ENCODE measurements at places on chromosomes 7 and 10. TPM values are rescaled to one million over a fixed set of nuclear protein-coding genes. Genes with fewer than 3 reads are reported as not detected.

- DNase-seq, result no peak
Measured at GRCh38 chr7:45151967-45152366, 5.6 kb upstream of the RAMP3 start.

GRCh38 chr7:27678617-27679260 is 16.1 kb upstream of the HIBADH start:
- DNase-seq, result no peak

DNA sequence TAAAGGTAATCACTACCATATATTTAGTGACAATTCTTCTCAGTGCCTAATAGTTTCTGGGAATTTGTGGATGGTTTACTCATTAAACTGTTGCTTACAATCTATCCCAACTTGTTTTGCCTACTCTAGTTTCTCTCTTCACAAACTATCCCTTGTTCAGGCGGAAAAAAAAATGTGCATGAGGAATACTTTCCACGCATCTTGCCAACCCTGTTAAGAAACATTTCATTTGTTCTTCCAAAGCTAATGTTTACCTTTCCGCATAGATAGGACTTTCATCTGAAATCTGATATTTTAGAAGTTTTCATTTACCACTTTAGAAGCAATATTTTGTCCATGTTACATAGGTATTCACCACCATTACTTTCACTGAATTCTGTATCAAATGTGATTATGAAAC is 191.9 kb downstream of the MDFIC start:
- DNase-seq, result no peak

- no peak for DNase-seq
Measured at GRCh38 chr7:21028599-21028998, 241.9 kb upstream of the SP8 start.

- DNase-seq, result no peak
Measured at GRCh38 chr7:23969443-23969842, 259.4 kb downstream of the STK31 start.

DNA sequence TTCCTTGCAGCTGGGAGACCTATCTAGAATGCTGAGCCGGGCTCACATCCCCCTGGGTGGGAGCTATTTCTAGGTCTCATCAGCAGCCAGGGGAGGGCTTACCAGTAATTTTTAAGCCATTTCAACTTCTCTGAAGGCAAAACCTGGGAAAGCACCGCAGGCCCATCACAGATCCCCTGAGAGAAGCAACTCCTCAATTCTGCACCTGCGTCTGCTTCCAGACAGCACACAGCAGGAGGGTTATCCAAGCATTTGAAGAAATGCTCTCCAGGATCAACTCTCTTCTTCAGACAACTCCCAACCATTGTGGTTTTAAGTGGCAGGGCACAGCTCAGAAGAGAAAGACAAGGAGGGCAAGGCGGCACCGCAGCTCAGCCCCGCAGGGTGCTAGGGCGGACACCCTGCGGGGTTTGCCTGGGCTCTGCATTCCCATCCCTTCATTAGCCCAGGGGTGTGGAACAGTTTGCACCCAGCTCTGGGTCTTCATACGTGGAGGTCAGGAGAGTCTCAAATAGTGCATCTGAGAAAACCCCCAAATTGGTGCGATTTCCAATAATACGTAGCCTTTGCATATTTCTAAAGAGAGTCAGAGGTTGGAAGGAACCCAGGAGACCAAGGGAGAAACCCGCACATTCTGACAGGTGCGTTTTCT is 618.7 kb downstream of the DNAJB6 start:
- DNase-seq, result no peak

DNA sequence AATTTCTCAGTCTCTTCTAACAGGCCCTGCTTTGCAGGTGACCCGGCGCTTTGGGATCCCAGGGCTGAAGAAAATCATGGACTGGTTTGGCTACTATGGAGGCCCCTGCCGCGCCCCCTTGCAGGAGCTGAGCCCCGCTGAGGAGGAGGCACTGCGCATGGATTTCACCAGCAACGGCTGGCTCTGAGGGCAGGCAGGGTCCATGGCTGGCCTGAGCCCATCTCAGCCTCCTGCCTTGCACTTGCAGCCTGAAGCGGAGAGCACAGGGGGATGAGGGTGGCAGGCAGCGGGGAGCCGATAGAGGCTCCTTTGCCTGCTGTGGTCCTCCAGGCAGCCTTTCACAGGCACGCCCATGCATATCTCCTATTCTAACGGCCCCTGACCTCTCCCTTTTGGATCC is 21.8 kb downstream of the MORN4 start:
- DNase-seq, result no peak

GRCh38 chr10:130188195-130189175 is 52.3 kb downstream of the GLRX3 start:
- DNase-seq, result no peak

DNA sequence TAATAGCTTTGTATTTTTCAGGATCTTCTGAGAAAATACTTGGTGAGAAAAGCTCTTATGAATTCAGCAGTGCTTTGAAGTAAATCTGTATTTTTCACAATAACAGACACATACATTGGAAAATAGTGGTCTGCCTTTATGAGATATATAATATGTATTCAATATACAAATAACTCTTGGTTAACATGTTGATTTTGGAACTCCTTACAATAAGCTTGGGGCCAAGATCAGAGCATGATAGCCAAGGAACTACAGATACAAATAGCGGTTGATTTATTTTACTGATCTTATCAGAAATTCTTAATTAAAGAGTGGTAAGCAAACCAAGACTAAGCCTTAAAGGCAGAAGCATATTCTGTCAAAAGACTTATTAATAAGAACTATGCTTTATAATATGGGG is 24.5 kb upstream of the NXPH1 start:
- no peak for DNase-seq

DNA sequence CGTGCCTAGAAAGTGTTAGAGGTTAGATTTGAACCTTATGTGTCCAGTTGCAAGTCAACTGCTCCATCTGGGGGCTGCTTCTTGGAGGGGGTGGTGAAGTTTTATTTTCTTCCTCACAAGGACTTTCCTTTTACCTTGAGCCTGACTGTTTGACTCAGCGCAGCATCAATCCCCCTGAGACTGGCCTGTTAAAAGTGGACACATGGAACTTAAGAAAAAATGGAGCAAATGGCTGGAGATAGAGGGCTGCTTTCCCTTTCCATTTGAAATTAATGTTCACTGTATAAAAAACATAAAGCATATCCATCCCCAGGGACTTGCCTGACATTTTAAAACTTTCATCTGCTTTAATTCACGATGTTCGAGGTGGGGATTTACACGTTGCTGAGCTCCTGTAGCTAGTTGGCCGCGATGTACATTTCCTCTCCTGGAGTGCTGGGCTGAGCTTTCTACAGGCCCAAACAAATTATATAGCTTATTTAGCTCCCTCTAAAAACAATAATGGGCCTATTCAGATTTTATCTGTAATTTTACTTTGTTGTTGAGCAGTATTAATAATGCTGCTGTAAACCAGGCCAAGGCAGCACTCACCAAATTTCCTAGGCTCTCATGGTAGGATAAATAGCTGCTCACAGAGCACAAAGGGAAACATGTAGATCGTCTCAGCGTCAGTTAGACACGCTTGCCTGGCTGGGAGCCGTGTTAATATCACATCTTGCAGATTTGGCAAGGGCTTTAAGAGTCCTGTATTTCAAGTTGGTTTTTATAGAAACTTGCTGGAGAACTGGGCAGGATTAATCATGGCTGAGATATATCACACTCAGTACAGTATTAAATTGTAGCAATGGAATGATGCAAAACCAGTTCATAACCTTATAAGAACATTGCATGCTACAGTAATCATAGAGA is 251.5 kb downstream of the LRMDA start:
- no peak for DNase-seq

- no peak for DNase-seq
Measured at GRCh38 chr10:113743594-113743993, 7.9 kb upstream of the PLEKHS1 start.

DNA sequence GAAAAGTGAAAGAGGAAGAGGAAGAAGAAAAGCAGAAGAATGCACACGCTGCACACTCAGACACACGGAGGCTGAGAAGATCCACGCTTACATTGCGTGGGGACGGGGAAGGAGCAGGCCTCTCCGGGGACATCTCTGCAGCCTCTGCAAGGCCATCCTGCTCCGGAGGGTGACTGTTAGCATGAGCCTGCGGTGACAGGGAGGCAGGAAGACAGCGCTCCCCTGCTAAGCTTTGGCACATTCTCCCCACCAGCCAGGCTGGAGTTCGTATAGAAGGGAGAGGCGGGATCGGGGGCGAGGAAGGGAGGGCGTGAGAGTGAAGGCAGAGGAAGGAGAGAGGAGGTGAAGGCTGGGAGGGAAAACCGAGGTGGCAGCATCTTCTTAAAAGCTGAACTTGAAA is 366.0 kb upstream of the SHH start:
- DNase-seq, result no peak

DNA sequence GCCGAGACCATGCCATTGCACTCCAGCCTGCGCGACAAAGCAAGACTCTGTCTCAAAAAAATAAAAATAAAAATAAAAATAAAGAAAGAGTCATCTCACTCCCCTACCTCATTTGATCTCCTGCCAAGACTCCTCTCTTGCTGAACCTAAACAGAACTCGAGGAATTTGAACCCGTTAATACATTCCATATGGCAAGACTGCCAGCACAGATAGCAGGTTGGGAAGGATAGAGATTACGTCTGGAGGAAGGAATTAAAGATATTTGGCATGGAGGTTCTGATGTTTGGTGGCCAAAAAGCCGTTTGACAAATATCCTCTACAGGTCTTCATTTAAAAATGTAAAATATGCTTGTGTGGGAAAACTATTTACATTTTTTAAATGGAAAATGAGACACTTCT is 549.6 kb downstream of the HTR7 start:
- no peak for DNase-seq

- DNase-seq, result no peak
Measured at GRCh38 chr7:27314111-27314510, 71.5 kb downstream of the EVX1 start.

DNA sequence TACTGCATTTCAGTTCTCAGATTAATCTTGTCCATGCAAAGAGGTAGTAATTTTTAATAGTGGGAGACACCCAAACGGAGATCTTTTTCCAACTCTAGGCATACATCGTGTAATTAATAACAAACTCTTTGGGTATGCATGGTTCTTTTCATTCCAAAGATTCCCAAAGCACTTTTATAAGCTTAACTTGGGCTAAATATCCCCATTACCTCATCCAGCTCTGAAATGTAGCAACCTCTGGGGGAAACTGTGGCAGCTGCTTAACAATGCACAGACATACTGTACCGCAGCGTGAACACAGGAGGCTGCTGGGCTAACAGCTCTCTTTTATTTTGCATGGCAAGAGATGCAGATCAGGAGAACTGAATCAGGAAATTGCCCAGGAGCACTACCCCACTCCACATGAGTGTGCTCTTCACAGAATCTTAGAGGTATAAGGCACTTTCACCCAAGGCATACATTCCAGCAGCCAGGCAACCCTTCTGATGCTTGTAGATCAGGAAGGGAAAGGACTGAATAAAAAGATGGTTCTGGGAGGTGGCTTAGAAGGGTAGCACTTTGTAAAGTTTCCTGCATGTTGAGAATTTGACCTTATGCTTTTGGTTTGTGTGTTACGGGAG is 114.4 kb upstream of the GLI3 start:
- DNase-seq, result no peak

DNA sequence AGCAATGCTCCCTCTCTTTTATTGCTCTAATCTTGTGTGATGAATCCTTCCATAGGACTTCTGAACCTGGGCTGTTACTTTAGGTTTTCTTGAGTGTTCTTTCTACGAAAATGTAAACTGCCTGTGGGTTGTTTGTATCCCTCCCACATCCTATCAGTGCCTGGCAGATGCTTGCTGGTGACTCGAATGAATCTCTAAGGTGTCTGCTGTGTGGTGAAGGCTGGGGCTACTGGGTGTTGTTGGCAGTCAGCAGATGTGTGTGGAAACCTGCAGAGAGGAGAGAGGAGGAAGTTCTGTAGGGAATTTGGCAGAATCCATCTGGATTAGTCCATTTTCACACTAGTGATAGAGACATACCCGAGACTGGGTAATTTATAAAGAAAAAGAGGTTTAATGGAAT is 639.4 kb downstream of the CALN1 start:
- no peak for DNase-seq

- DNase-seq, result no peak
Measured at GRCh38 chr7:134167841-134168240, 40.7 kb downstream of the LRGUK start.

GRCh38 chr10:114420811-114421485 is 16.6 kb upstream of the AFAP1L2 start:
- DNase-seq, result no peak

GRCh38 chr7:121097577-121097976 is 109.1 kb downstream of the CPED1 start:
- DNase-seq, result no peak

DNA sequence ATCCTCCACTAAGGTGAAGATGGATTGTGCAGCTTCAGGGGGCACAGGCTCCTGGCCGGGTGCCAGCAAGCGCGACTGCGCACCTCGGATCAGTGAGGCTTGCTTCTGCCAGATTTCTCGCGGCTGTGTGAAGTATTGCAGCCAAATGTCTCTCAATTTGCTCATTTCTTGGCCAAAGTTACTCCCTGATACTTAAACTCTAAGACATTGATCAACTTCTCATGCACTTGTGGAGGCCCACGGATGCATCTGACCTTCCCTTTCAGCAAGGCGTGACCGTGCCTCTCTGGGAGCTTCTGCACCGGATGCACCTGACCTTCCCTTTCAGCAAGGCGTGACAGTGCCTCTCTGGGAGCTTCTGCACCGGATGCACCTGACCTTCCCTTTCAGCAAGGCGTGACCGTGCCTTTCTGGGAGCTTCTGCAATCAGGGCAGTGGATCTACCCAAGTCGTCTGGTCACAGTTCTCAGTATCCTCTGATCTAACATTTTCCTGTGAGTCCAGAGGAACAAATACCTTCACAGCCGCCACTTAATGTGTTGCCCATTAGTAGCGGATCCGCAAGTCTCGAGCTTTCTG is 248.3 kb downstream of the ADARB2 start:
- no peak for DNase-seq

DNA sequence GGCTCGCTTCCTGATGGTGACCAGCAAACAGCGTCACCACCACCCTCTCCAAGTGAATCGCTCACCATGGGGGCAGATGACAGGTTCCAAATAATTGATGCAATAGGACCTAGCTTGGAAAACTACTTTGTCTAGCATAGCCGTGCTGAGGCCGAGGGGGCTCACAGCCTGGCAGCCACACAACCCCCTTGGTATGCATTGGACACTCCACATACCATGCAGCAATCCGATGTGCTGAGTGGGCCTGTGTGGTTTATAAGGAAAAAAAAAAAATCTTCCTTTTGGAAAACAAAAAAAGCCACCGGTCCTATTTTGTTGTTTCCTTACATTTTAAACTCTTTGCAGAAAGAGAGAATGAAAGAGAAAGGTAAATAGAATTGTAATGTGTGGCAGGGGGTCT is 15.1 kb downstream of the GATA3 start:
- no peak for DNase-seq

- DNase-seq, result no peak
Measured at GRCh38 chr10:111151595-111152307, 74.9 kb downstream of the ADRA2A start.

Gene OPALIN
- polyA plus RNA-seq, result not detected

Gene IDI2
- polyA plus RNA-seq, result 0.14 TPM

Gene VWDE
- 1.6 TPM for polyA plus RNA-seq

Gene ARHGAP22
- polyA plus RNA-seq, result 1.3 TPM

Gene OR2A42
- polyA plus RNA-seq, result 0.34 TPM

Gene SORBS1
- polyA plus RNA-seq, result 76.7 TPM

Gene SYT15B
- 0.77 TPM for polyA plus RNA-seq

Gene SUPV3L1
- 30.0 TPM for polyA plus RNA-seq

All from forelimb muscle (tissue), 1 donor.